AG09309 (cell line): ENCODE measurements at places on chromosomes 7 and 10.

- DNase-seq: no peak
Observed at GRCh38 chr10:71323407-71323806, 4.3 kb downstream of the SLC29A3 start.

- DNase-seq: no peak
Observed at GRCh38 chr10:111265341-111265740, 188.5 kb downstream of the ADRA2A start.

DNA sequence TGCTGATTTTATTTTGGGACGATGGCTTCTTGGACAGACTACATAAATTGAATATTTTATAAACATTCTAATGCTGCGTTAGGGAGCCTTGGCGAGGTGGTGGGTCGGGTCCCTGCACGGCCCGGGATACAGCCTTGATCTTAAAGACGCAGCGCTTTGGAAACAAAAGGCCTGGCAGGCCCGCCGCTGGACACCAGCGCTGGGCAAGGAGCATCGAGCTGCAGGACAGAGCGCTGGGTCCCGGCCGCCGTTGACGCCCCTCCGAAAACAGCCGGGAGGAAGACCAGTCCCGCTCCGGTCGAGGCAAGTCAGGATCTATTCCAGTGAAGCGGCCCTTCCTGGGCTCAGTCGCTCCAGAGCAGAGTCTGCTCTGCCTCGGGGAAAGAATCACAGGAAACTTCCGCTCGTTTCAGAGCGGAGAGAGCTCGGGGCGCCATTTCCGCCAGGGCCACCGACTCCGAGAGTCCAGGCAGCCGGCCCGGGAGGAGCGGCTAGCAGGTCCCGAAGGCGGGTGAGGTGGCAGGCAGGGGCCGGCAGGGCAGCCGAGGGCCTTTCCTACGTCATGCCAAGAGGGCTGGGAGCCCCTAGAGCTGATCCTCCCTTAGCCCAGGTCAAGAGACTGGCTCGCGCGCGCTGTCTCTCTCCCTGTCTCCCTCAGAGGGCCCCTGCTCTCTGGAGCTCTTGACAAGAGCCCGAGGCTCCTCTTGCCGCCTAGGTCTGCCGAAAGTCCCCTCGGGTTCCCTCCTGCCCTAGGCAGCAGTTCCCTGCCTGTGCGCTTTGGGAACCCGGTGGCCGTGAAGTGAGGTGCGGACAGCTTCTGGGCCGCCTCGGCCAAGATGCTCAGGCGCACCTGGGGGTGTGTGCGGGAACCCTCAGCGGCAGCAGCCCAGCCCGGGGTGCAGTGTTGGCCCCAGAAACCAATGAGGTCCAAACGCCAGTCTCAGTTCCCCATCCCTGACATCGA lies 1.4 kb upstream of the DRGX start:
- DNase-seq: no peak

DNA sequence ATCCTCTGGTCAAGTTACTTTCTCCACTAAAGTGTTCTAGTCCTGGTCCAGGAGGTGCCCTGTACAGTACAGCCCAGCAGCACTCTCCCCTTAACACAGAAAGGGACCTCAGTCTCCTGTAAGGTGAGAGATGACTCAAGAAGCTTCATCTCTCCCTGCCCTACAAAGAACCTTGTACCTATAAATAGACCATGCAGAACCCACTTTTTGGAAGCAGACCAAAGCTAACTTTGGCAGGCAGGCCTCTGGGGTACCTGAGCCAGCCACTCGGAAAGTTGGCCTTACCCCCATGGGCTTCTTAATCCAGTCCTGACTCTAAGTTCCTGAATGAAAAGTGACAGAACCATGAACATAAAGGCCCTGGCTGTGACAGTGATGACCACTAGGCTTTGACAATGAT lies 454.8 kb downstream of the KCNMA1 start:
- no peak for DNase-seq

DNA sequence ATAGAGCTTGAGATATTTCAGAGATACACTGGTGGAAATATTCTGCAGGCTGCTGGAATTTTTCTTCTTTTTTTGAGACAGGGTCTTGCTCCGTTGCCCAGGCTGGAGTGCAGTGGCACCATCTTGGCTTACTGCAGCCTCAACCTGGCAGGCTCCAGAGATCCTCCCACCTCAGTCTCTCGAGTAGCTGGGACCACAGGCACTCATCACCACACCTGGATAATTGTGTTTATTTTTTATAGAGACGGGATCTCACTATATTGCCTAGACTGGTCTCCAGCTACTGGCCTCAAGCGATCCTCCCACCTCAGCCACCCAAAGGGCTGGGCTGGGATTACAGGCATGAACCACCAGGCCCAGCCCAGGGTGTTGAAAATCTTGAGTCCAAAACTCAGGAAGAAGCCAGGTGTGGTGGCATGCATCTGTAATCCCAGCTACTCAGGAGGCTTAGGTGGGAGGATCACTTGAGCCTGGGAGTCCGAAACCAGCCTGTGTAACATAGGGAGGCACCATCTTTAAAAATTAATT lies 55.7 kb upstream of the FOXK1 start:
- DNase-seq: no peak

GRCh38 chr7:15684871-15685270 lies 1.6 kb downstream of the MEOX2 start:
- no peak for DNase-seq

- no peak for DNase-seq
Observed at GRCh38 chr10:31381766-31382316, 62.8 kb downstream of the ZEB1 start.

- DNase-seq: no peak
Observed at GRCh38 chr7:42448901-42449300, 211.9 kb upstream of the GLI3 start.

DNA sequence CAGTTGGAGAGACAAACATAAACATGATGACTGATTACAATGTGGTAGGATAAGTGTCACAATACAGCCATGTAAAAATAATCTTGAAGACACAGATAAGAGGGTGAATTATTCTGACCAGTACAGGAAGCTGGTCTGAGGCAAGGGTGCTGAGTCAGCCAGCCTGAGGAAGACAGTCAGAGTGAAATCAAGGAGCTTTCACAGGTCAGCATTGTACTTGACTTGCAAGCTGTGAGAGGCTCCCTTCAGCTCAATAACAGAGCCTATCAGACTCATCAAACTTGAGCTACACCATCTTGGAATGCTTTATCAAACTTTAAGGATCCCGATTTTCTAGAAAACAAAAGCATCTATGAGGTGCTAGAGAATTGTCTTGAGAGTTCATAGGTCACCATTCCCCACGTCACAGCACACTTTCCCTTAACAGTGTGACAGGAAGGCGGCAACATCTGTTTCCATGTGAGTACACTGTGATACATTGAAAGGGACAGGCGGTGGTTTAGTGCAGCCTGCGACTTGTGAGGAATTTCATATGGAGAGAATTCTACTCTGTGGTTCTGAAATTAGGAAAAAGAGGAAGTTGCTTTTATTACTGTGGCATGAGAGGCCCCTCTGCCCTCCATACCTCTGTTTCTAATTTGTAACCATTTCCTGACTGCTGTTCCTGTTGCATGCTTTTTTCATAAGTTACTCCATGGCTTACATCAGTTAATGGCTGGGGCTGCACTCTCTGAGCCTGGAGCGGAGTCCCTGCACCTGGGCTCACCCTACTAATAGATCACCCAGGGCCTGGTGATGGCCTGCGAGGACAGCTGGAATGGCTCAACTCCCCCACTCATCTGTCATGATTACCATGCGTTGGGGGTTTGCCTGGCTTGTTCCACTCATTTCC lies 417.1 kb downstream of the SUGCT start:
- peak; percentile 70 for DNase-seq

DNA sequence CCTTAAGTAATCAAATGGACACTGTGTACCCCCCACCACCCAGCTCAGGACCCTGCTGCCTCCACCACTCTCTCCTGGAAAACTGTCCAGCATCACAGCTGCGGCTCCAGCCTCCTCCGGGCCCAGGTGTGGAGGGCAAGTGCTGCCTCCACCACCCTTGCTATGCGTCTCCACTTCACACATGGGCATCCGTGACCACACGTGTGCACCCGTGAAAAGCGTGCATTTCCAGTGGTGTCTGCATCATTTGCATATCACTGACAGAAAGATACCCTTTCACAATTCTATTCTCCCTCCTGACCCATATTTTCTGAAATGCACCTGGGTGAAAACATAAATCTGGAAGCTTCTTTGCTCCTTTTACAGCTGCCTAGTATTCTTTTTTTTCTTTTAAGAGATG lies 89.7 kb upstream of the PDGFA start:
- no peak for DNase-seq

DNA sequence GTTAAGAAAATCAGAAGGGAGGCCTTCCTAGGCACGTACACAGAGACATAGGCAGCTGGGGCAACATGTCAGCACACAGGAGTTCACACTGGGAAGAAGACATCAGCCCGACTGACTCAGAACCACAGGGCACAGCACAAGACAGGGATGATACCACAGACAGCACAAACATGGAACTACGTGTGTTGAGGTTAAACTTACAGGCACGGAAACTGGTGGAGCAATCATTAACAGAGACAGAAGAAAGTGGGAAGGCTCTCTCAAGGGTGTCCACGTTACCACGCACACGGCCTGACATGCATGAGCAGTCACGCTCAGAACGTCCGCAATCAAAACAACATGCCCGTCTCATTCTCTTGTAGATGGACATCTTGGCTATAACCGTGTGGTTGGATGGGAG lies 636.4 kb downstream of the KCNMA1 start:
- DNase-seq: no peak

- no peak for DNase-seq
Observed at GRCh38 chr7:124275411-124275810, 242.5 kb upstream of the TMEM229A start.

GRCh38 chr10:124621637-124622036 lies 122.5 kb downstream of the FAM53B start:
- no peak for DNase-seq

- no peak for DNase-seq
Observed at GRCh38 chr7:7848246-7848645, 120.3 kb upstream of the GLCCI1 start.

DNA sequence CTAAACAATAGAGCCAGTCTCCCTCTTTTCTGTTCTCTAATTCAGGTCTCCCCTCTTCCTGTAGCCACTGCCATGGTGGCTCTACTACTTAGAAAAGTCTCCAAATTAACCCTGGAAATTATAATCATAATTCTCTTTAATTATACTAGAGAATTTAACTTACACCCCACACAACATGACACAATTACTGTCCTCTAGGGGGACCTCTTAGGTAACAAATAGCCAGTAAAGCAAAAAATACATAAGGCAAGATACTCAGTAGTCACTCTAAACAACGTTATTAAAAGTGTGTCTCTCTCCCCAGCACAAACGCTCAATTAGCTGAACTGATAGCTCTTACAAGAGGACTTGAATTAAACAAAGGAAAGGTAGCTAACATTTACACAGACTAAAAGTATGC lies 44.3 kb upstream of the ZNF107 start:
- no peak for DNase-seq

DNA sequence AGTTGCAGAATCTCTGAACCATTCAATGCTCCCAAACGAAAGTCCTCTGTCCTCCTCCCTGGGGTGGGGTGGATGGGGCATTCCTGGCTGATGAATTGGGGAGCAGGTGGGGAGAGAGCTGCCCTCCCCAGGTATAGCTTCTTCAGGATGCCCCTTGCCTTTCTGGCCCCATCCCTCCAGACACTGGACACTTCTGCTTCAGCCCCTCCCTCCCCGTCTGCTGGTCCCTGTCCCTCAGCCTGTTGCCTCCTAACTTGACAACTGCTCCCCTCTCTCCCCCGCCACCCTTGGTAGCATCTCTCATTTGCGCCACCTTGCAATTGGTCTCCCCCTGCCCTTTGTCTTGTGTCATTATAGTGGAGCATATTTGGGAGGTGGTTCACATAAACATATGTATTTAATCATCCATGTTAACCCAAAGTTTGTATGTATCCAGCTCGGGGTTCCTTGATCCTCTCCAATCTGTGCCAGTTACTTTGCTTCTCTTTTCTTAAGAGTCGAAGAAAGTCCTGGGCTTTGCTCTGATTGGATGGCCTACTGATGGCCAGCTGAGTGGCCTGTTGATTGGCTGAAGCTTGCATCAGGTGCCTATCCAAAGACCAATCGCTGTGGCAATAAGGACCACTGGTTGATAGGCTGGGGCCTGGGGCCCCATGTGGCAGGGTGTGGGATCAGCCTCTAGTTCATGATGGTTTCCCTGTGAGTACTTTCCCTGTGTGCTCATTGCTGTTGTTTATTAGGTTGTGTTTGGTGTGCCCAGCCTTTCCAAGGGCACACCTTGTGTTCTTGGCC lies 4.0 kb upstream of the GCK start:
- DNase-seq: no peak

- DNase-seq: no peak
Observed at GRCh38 chr10:97406064-97406463, 4.9 kb upstream of the RRP12 start.

DNA sequence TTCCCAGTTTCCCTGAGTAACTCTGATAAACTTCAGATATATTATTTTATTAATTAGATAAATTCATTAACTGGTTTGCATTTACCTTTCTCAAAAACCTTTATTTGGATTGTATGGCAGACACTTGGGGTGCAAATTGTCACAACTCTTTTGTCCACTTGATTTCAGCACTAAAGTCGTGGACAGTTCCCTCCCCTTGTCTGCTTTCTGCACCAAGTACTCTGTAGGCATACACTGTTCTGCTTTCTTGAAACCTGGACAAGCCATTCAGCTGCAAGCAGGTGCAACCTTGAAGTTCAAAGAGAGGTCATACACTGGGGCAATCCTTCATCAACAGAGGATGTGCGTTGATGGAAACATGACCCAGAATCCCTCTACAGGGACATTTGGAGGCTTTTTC lies 162.9 kb downstream of the ARL5B start:
- DNase-seq: no peak

DNA sequence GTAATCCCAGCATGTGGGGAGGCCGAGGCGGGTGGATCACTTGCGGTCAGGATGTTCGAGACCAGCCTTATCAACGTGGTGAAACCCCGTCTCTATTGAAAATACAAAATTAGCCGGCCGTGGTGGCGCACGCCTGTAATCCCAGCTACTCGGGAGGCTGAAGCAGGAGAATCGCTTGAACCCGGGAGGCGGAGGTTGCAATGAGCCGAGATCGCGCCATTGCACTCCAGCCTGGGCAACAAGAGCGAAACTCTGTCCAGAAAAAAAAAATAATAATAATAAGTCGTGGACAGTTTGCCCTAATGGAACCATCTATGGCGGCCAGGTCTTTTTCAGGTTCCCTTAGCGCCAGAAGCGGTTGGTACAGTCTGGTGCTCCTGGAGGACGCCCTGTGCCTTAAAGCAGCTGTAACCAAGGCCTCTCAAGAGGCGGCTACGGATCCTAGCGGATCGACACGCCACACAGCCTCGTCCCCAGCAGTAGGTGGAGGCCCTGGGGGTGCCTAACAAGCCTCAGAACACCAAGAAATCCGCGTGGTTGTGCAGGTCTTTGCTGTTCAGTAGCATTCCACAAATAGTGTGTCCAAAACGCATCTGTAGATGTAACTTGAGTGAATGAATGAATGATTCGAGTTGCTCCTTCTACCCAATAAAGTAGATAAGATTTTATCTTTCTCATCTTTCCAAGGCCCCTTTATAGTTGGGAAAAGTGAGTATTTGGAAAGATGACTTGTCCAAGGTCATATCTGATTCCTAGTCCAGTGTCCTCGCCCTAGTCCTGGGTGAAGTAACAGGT lies 982 bp downstream of the PGAM1 start:
- DNase-seq: no peak

- no peak for DNase-seq
Observed at GRCh38 chr7:16271355-16271915, 149.9 kb downstream of the CRPPA start.

GRCh38 chr7:23266918-23267317 lies 20.3 kb downstream of the GPNMB start:
- no peak for DNase-seq
